ENCODE measurements at places on chromosomes 1 and 21. TPM values are rescaled to one million over a fixed set of nuclear protein-coding genes. Genes with fewer than 3 reads are reported as not detected.

- no peak for DNase-seq
These were observed 27.9 kb downstream of the RERE start for GRCh38 chr1:8789314-8790214.

DNA sequence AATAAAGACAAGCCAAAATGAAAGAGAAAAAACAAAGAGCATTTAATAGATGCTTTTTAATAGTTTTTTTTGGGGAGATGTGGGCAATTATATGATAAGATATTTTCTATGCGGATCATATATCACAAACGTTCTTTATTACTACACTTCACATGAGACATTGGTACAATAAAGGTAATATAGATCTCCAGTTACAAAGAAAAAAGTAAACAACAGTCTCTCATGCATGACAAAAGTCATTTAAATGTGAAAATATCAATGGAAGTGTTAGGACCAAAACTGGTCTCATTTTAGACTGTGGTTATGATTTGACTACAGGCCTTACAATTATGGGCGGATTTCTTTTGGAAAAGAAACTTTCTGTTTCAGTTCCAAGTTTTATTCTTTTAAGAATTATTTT lies 687.0 kb downstream of the ADGRL2 start:
- DNase-seq = no peak

RIMS3 gene
- 14.7 TPM for total RNA-seq

HNRNPCL4 gene
- not detected for total RNA-seq
